ENCODE measurements at places on chromosomes 6 and 20.

- DNase-seq, result no peak
Measured at GRCh38 chr20:58069796-58070663, 158.4 kb downstream of the ANKRD60 start.

DNA sequence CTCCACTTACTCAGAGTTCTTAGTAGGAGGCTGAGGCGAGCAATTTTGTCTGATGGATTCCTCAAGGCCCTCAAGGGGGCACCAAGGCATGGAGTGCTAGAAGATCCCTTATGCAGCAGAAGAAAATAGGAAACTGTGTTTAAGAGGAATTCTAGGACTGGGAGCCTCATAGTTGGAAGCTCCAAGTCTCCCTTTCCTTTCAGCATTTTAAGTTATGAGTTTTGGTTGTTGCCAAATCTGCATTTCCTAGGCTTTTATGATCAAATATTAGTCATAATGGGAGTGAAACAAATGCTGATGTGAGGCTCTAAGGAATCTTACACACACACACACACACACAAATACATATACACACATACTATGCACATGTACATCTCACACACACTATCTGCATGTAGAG lies 714.0 kb downstream of the UTRN start:
- DNase-seq, result peak; percentile 29

DNA sequence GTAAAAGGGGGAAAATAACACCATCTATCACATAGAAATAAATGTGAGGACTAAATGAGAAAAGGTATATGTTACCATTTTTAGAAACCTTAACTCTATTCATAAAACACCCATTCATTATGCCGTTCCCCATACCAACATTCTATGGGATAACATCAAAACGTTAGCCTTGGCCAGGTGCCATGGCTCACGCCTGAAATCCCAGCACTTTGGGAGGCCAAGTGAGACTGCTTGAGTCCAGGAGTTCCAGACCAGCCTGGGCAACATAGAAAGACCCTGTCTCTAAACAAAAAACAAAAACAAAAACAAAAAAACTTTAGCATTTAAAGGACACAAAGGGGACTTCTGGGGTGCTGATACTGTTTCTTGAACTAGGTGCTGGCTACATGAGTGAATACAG lies 1.3 kb downstream of the PIGU start:
- DNase-seq, result no peak

DNA sequence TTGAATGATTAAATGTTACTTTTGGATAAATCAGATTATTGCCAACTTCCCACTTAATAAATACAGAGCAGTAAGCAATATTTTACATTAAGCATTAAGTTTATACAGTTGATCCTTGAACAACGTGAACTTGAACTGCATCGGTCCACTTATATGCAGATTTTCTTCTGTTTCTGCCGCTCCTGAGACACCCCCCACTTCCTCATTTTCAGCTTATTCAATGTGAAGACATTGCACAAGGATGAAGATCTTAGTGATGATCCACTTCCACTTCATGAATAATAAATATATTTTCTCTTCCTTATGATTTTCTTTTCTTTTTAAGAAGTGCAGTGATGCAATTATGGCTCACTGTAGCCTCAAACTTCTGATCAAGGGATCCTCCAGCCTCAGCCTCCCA lies 167.2 kb downstream of the LINC00237 start:
- no peak for DNase-seq

DNA sequence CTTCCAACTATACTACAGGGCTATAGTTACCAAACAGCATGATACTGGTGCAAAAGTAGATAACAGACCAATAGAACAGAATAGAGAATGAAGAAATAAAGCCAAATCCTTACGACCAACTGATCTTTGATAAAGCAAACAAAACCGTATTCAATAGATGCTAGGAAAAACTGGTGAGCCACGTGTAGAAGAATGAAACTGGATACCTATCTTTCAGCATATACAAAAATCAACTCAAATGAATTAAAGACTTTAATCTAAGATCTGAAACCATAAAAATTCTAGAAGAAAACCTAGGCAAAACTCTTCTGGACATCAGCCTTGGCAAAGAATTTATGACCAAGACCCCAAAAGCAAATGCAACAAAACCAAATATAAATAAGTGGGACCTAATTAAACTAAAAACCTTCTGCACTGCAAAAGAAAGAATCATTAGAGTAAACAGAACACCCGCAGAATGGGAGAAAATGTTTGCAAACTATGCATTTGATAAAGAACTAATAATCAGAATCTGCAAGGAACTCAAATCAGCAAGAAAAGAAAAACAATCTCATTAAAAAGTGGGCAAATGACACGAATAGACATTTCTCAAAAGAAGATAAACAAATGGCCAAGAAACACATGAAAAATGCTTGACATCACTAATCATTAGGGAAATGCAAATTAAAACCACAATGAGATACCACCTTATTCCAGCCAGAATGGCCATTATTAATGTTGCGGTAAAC lies 109.8 kb downstream of the TAF4 start:
- no peak for DNase-seq

Measured in EH (cell line).